ENCODE measurements at places on chromosomes 5 and 9.

DNA sequence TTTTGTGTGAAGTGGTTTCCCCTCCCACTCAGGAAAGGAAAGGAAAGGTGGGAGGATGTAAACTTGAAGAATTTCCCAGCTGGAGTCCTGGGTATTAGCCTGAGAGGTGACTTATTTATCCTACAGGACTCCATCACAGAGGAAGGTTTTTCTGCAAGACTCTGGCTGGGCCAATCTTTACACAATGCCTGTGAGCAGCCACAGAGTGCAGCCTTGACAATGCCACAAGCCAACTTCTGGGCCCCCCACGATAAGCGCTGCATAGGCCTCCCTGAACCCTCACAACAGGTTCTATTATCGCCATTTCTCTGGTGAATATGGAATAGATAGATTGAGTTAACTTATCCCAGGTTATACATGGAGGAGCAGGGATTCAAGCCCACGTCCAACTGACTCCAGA is 12.4 kb downstream of the TTC39B start:
- no peak for DNase-seq

GRCh38 chr5:54249210-54250028 is 61.0 kb downstream of the ARL15 start:
- DNase-seq, result no peak

GRCh38 chr5:139413963-139414362 is 10.1 kb upstream of the SPATA24 start:
- DNase-seq, result no peak

GRCh38 chr5:123511290-123511647 is 708 bp upstream of the CSNK1G3 start:
- DNase-seq, result no peak

GRCh38 chr5:158648631-158649030 is 451.1 kb downstream of the EBF1 start:
- DNase-seq, result no peak

- DNase-seq, result no peak
These were observed 33.8 kb upstream of the PANK3 start for GRCh38 chr5:168612996-168613395.

GRCh38 chr9:105639936-105640335 is 22.3 kb upstream of the TAL2 start:
- no peak for DNase-seq

GRCh38 chr9:22143799-22144625 is 134.9 kb upstream of the CDKN2B start:
- no peak for DNase-seq

GRCh38 chr9:116318468-116319374 is 165.1 kb downstream of the PAPPA start:
- DNase-seq, result no peak

DNA sequence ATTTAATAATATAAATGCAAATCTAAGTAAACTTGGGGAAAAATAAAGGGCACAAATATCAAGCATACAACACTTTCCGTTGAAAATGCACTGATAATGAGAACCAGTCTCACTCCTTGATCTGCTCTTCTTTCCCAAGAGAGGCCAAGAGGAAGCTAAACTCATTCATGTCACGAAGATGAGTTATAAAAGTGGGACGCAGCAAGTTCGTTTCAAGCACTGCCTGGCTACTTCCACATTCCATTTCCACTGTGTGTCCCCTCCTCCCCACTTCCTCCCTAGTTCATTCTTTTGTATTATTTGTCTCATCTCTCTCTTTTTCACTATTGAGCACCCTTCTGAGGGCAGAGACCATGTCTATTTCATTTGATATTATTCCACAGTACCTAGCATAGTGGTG is 158.1 kb downstream of the SLC24A2 start:
- no peak for DNase-seq

- DNase-seq, result no peak
These were observed 87.4 kb upstream of the GNA14 start for GRCh38 chr9:77735494-77735893.

DNA sequence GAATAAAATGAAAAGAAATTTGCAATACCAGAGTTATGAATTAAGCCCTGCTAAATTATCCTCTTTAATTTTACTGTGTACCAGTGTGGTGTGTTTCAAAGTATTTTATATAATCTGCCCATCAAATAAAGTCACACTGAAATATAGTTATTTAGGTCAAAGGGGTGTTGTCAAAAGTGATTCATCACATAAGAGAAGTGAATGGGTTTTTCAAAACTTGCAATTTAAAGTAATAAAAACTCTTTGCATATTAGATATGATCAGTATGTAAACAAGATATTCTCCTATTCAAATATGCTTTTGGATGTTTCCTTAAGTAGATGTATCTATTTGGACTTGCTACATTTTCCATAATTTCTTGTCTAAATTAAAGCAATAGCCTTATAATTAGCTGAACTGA is 1183.0 kb upstream of the CDH18 start:
- no peak for DNase-seq

- no peak for DNase-seq
These were observed 2.0 kb downstream of the ABL1 start for GRCh38 chr9:130837002-130837511.

- no peak for DNase-seq
These were observed 40.2 kb upstream of the ZNF354A start for GRCh38 chr5:178770621-178771020.

GRCh38 chr9:128747241-128747640 is 23.3 kb upstream of the ZDHHC12 start:
- no peak for DNase-seq

- DNase-seq, result no peak
These were observed at the start of gene GNAQ for GRCh38 chr9:78031444-78031892. GNAQ (minus strand) TSS chr9:78031811; CDS start chr9:78031235, 576 bp downstream.

DNA sequence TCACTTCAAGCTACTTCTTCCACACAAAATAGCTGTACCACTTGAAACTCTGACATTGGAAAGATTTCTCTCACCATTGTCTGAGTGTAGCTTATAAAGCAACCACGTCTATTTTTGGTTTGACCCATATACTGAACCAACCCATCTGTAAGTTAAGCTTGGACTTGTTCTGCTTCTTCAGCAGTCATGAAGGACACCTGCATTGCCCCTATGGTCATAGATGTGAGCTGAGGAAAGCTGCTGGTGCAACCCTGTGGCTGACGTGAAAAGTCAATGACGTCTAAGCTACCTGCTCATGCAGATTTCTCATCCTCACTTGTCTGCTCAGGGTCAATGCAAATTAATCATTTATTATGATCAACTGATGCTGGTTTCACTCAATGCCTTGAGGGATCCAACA is 417.4 kb downstream of the CETN3 start:
- DNase-seq, result no peak

GRCh38 chr5:52342361-52342760 is 445.4 kb upstream of the ITGA1 start:
- no peak for DNase-seq

DNA sequence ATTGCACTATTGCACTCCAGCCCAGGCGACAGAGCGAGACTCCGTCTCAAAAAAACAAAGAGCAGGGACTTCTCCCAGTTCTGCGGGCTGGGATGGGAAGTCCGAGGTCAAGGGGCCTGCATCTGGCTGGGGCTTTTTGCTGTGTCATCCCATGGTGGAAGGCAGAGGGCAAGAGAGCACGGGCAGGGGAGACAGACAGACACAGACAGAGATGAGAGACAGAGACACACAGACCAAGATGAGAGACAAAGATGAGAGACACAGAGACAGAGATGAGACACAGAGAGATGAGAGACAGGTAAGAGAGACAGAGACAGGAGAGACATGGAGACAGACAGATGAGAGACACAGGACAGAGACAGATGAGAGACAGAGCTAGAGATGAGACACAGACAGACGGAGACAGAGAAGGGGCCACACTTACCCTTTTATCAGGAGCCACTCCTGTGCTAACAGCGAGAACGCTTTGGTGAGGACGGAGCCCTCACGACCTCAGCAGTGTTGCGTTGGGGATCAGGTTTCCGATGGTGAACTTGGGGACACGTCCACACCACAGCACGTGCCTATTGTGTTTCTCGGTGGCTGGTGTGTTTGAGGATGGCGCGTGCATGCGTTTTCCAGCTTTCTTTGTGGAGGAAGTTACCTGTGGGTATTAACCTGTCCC is 8.9 kb upstream of the TOR4A start:
- no peak for DNase-seq

GRCh38 chr9:75487856-75488718 is 399.8 kb downstream of the OSTF1 start:
- DNase-seq, result no peak

- no peak for DNase-seq
These were observed 20.8 kb downstream of the PAPPA start for GRCh38 chr9:116174347-116174746.

- DNase-seq, result no peak
These were observed 20.8 kb upstream of the TCERG1 start for GRCh38 chr5:146426305-146426704.

GRCh38 chr5:65072850-65073249 is 304.1 kb downstream of the CWC27 start:
- DNase-seq, result no peak

DNA sequence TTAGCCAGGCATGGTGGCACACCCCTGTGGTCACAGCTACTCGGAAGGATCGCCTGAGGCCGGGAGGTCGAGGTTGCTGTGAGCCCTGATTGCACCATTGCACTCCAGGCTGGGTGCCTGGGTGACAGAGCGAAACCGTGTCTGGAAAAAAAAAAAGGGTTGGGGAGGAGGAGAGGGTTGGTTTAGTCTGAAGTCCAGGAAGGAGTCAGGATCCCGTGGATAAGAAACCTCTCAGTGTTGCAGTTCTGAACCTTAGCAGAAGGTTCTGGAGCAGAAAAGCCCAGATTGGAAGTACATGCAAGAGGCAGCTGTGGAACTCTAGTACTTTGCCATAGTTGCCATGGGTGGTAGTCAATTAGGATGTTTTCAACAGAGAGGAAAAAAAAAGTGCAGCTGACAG is 125.2 kb upstream of the CPEB4 start:
- no peak for DNase-seq

- no peak for DNase-seq
These were observed 19.0 kb downstream of the CXXC5 start for GRCh38 chr5:139667001-139667729.

DNA sequence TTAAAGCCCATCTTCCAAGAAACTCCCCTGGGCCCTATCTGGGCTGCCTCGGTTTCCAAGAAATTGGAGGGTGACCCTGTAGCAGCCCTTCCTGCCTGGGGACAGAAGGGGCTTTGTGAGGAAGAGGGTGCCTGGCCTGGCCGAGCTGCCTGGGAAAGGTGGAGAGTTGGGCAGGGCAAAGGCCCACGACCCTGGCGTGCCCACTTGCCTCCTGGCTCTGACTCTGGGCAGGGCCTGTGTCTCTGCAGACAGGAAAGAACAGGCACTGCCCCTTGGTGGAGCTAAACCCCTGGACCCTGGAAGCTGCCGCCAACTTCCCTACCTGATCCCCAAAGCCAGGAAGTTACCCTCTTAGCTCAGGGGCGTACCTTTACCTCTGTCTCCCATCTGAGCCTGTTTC is 149.3 kb downstream of the RGS3 start:
- no peak for DNase-seq

DNA sequence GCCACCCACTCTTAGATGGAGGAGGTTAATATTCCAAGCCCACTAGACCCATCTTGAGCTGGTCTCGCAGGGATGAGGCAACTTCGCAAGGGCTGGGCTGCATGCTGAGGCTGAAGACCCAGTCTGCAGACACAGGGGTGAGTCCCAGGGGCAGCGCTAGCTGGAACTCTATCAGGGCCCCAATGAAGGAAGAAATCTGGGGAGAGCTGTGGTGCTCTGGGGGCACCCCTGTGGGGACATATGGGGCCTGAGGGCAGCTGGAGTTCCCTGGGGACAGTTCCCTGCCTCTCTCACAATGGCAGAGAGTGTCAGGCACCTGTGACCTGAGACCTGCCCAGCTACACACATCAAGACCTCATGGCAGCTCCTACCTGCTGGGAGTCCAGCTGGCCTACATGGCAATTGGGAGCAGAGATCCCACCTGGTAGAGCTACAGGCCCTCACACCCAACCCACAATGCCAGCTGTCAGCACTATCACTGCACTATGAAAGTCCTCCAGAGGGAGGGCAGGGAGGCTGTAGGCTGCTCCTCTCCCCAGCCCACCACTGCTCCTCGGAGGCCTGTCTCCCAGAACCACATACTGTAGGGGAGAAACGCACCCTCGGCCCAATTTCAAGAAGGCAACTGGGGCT is 202.2 kb downstream of the GABBR2 start:
- DNase-seq, result no peak

- no peak for DNase-seq
These were observed 95.7 kb upstream of the FAM120A start for GRCh38 chr9:93355827-93356226.

DNA sequence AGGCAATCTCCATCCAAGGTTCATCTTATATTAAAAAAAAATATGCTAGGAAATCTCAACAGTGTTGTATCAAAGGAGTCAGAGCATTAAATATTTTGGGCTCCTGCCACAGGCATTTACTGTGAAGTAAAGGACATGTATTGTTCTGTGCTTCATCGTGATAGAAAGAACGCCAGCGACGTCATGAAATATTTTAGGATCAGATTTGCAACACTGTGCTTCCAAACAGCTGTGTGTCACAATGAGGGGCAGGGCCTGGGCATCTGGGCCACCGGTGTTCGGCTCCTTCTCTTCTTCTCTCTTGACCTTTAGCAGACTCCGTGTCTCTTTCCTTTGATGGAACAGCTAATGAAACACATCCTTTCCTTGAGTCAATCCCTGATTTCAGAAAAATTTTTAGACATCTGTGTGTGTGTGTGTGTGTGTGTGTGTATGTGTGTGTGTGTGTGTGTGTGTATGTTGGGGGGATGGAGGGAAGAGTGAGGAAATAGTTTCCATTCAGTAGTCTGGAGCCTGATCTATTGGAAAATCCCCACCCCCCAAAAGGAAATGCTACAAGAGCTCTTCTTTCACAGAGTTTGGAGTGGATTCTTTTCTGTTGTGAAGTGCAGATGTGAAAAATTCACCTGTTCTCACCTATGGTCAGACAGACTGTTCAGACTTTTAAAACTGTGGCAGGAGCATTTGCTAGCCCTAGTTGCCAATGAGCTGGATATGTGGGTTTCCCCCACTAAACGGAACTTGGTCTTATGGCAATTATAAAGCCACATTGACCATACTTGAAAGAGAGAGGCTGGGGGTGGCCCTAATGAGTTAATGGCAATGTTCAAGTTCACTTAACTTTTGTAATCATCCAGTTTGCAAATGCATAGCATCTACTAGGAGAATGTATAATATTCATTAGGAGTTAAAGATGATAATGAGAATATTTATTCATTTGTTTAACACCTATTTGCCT is 18.1 kb upstream of the TNC start:
- DNase-seq, result no peak

DNA sequence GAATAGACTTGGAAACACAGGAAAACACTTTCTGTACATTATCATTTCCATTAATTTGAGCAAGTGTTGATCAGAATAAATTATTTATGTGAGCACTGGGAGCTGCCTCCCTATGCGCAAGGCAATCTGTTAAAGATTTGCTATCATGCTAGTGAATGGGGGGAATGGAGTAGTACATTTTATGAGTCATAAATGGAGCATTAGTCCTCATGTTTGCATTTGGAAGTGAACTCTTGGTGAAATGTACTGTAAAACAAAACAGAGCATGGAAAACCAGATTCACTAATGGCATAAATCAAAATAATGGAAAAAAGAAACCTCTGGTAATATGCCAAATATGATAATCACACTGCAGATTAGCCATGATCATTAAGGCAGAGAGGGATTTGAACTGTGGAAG is 40.5 kb upstream of the TMC1 start:
- no peak for DNase-seq

All from stimulated activated CD8-positive, alpha-beta memory T cell treated with anti-CD3 and anti-CD28 coated beads, Interleukin-4, amount 100 ng/mL, for 1 hour (primary cell).